Activated gamma-delta T cell treated with anti-CD3 and anti-CD28 coated beads, Interleukin-2, amount 50 U/mL, for 16 hours (primary cell): ENCODE measurements at places on chromosomes 3 and 15.

DNA sequence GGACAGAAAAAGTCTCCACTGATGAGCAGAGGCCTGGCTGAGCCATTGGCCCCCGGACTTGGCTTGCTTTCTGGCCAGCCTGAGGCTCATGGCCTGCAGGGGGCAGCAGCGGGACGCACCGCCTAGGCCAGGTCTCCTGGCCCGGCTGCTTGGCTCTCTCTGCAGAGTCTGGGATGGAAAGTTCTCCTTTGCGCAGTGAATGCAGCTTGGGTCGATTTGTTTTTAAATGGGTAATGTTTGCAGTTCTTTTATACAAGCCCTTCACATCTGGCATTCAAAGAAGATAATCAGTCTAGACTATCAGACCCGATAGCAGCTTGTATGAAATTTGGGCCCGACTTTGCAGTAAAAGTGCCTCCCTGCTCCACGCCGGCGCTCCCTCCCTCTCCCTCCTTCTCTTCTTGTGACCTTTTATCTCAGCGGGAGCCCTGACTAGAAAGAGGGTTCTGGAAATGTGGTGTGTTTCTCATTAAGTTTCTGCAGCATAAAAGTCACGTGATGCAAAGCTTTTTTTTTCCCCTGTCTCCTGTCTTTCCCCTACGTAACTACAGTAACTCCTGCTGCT, 59.9 kb downstream of the ZNF621 start:
- peak; percentile 52 for DNase-seq

- no peak for DNase-seq
These were observed 49.9 kb downstream of the SLC25A26 start for GRCh38 chr3:66270701-66271100.

DNA sequence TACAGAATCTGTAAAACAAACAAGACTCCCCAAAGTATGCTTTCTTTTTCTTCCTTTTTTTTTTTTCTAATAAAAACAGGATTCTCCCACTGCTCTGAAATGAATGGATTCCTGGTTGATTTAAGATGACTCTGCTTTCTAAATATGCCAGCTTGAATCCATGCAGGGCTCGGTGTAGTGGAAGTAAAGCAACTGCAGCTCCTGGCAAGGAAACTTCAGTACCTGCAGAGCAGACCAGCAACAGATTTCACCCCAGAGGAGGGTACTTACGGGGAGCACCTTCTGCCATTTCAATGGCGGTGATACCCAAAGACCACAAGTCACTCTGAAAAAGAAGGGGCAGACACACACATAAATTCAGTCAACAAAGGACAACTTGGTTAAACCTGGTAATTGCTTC, 150.5 kb upstream of the SLC2A2 start:
- no peak for DNase-seq

- DNase-seq: peak; percentile 65
These were observed 68.9 kb upstream of the TNFSF10 start for GRCh38 chr3:172591876-172592771.

- DNase-seq: no peak
These were observed 79.5 kb upstream of the EIF1B start for GRCh38 chr3:40229963-40230362.

DNA sequence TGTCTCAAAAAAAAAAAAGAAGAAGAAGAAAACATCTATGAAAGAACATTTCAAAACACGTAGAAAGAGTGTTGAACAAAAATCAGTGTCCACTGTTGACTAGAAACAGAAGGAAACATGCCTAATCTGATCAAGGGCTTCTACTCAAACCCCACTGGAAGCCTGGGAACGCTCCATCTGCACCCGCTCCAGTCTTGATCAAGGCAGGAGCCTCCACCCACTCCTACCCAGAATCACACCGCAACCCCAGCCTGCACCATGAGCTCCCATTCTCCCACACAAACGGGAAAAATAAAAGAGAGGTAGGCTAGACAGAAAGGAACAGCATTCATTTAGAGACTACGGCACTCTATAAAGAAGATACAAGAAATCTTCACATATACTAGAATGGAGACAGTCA, 40.9 kb upstream of the OCA2 start:
- no peak for DNase-seq

GRCh38 chr3:96986241-96986640, 171.8 kb downstream of the EPHA6 start:
- DNase-seq: no peak

- DNase-seq: no peak
These were observed 8.0 kb upstream of the B3GNT5 start for GRCh38 chr3:183244981-183245476.

DNA sequence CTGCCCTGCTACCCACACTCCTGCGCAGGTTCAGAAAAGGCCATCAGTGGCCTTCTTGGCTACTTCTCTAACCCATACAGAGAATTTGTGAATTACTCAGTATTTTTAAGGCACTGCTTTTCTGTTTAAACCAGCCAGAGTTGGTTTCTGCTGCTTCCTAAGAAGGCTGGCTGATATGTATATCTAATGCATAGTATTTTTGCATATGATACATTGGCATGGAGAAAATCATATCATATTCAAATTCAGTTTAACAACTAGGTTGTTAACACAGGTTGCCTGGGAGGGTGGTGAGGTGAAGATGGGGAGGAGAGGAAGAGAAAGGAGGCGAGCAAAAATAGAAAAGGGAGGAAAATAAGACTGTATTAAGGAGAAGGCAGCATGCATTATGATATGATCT, 132.8 kb upstream of the ADPGK start:
- DNase-seq: no peak

GRCh38 chr3:105365391-105366325, 1.1 kb upstream of the ALCAM start:
- no peak for DNase-seq

GRCh38 chr15:83206526-83207008, 1.1 kb downstream of the HDGFL3 start:
- DNase-seq: no peak

DNA sequence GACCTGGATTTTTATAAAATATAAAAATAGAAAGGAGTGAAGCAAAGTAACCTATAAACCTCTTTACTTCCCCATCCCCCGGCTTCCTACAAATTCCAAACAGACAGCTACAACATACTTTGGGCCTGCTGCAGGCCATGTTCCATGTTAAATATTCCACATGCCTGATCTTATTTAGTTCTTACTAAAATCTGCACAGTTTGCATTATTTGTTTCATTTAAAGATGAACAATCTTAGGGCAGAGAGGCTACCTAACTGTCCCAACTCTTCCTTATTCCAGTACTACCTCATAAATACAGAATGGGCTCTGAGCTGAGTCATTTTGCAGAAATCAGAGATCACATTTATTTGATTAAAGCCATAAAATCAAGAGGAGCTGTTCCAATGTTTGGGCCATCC, 665.0 kb downstream of the PDCD6IP start:
- DNase-seq: no peak

DNA sequence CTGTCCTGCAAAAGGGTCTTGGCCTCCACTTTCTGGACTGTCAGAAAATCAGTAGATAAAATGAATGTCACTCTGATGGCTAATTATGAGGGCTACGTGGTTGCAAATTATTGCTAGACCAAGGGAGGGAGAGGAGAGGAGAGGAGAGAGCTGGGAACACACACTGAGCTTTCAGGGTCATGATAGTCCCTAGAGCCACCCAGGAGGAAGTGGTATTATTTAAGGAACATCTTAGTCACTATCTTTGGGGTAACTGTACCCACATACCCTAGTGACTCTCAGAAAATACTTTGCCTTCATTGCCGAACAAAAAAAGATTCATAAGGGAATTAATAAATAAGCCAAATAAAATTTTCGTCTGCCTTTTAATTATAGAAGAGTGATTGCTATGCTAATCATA, 642.3 kb upstream of the CFAP20DC start:
- DNase-seq: no peak

GRCh38 chr3:27721717-27722564, at the start of gene EOMES:
Gene EOMES (minus strand): TSS chr3:27722323. CDS start chr3:27722294, 29 bp downstream.
- peak; percentile 71 for DNase-seq
